ENCODE measurements at places on chromosomes 11 and 22.
A peak's percentile ranks its signal among the peaks of the same experiment; 100 is the strongest.

GRCh38 chr11:122963961-122964360, 17.7 kb downstream of the BSX start:
- no peak for DNase-seq

- no peak for DNase-seq
Measured at GRCh38 chr11:133965031-133965601, 8.3 kb upstream of the IGSF9B start.

DNA sequence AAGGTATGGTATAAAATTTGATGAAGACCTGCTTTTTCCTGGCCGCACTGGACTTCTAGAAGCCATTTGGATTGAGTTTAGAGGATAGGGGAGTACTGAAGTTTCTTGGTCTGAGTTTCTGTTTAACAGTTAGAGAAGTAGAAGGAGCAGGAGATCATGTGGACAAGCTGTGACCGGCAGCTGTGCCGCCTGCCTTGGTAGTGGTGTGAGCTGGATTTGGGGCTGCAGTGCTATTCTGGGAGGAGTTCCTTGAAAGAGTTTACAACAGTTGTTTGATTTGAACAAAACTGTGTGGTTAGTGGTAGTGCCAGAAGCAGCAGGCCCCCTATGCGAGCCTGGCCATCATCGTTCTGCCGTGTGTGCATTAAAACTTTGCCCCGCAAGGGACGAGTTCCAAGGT, 105.2 kb downstream of the PDHX start:
- DNase-seq = no peak

- peak; percentile 23 for DNase-seq
Measured at GRCh38 chr11:99020352-99021225, at the start of gene CNTN5. CNTN5 (plus strand) TSS chr11:99020949.
